Stimulated activated CD4-positive, alpha-beta T cell treated with anti-CD3 and anti-CD28 coated beads, TNF-alpha, amount 100 ng/mL, for 48 hours (primary cell): ENCODE measurements at places on chromosomes 6 and 20.

DNA sequence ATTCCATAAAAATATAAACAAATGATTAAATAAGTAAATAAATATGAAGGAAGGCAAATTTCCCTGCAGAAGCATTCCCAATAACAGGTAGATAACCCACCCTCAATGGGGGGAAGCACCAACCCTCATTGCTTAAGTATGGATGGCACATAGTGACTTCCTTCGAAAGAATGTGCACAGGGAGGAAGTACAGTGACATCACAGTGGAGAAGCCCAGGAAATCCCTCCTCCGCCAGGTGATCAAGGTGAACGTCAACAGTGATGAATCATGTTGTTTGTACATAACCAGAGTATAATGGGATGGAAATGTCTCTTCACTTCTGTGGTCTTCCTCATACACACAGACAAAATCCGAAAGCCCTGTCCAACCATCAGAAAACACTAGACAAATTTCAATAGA lies 267.9 kb downstream of the THBS2 start:
- DNase-seq = no peak

GRCh38 chr6:63268574-63268973 lies 51.2 kb downstream of the LGSN start:
- no peak for DNase-seq

DNA sequence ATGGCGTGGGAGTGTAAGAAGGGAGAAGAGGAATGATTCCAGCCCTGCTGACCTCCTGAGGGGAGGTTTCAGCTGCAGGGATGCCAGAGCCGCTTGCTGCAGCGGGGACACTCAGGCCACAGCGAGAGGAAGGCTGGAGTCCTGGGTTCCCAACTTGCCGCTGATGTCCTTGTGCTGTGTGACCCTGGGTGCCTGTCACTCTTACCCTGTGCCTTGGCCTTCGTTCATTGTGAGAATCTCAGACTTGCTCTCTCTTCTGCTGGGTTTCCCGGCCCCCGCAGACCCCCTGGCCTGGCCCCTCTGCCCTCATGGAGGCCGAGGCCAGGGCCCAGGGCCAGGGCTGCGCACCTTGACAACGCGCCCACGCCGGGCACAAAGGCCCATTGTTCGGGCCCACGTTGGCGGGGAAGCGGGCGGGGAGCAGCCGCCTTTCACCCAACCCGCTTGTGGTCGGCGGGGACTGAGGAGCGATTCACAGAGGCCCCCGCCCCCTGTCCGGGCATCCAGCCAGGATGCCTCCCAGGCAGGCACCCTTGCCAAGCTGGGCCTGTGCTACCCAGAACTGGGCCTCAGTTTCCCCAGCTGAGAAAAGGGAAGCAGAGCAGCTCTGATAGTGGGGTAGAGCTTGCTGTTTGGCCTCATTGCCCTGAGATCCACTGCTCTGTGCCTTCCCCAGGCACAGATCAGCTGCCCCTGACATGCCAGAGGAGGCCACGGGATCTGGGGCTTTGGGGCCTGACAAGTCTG lies 52.4 kb downstream of the CEBPB start:
- no peak for DNase-seq

- no peak for DNase-seq
Measured at GRCh38 chr6:30991891-30992290, 8.4 kb downstream of the MUC21 start.

DNA sequence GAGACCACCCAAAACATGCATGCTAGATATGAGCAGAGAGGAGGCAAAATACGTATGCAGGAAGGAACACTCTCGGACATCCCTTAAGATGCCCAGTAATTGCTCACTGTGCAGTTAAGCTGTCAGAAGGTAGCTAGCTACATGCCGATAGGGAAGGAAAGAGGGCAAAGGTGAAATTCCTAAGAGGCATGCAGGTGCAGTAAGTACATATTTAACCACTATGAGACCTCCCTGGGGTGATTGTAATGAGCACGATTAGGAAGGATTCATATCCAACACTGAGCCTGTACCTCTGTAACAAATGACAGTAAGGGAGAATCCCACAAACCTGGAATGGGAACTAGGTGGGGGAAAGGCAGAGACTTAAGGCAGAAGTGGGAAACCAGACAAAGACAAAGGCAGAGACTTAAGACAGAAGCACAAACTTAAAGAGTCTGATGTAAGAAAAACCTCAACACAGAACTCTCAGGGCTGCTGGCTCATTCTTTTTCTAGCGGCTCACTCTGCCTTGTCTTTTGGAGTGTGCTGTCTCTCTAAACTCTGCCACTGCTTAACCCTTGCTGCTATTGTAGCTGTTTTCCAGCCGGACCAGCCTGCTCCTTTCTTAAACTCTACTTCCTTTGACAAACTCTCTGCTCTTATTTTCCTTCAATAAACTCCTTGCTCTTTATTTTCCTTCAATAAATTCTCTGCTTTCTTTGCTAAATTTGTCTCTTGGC lies 148.1 kb downstream of the UBE3D start:
- no peak for DNase-seq

- DNase-seq = no peak
Measured at GRCh38 chr6:88246654-88247053, 80.5 kb upstream of the CNR1 start.

- DNase-seq = no peak
Measured at GRCh38 chr6:105920071-105920470, 166.1 kb upstream of the PRDM1 start.

- DNase-seq = no peak
Measured at GRCh38 chr6:170092826-170093225, 198.1 kb downstream of the DLL1 start.

DNA sequence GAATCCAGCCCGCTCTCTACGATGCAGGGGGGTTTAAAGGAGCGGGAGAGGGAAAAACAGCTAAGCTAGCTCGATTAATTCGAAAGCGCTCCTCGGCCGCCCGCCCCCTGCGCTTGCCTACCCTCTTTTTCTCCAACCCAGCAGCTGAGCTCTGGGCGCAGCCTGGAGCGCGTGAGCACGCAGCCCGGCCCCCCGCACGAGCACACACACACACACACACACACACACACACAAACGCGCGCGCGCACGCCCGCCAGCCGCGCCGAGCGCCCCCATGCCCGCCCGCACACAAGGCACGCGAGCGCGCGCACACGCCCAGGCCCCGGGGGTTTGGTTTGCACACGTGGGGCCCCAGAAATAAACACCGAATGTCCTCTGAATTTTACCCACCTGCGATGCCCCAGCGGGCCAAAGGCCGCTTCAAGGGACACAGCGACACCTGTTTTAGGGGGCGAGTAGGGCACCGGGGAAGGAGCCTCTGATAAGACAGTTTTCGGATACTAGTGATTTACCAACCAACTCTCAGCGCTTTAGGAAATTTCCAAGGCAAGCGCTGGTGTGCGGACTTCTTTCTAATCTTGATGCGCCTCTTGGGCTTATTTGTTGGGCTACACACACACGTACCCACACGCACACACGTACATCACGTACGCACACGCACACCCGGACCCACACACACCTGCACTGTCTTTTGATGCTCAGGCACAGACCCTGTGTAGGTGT lies 802 bp upstream of the NRN1 start:
- no peak for DNase-seq

DNA sequence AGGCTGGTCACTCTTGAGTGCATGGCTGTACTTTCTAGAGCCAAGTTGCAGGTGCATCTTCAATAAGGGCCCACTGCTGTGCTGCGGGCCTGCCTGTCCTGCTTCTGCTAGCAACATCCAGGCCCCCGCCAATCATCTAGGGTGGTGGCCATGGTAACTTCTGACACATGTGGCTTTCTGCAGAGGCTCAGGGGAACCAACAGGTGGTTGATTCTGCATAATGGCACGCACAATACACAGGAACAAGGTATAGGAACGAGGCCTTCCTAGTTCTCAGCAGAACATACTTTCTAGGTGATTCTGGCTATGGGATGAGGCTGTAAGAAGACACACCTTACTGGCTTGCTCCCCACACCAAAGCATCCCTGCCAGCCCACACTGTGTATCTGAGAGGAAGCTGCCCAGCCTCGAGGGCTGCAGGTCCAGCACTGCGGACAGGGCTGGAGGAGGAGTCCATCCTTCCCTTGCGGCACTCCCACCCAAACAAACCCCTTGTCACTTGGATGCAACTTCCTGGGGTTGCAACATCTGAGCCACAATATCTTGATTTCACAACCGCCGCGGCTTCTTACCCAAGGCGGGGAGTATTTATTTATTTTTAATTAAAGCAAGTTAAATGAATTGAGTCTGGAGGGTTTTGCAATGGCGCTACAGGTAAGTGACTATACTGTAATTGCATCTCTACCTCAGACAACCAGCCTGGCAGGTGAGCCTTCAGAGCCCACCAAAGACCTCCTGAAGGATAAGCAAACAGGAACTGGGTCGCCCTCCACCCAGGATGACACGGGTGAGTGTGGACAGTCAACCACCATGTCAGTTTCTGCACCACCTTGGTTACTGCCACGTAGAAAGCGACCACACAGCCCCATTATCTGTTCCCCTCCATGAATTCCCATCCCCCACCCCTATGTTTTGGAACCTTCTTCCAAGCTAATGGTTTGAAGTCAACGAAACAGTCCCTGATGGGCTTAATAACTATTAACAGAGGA lies 49.6 kb downstream of the SULF2 start:
- no peak for DNase-seq

- no peak for DNase-seq
Measured at GRCh38 chr6:89952686-89953085, 58.4 kb downstream of the GJA10 start.

- no peak for DNase-seq
Measured at GRCh38 chr6:159608961-159609651, 83.9 kb downstream of the SOD2 start.

DNA sequence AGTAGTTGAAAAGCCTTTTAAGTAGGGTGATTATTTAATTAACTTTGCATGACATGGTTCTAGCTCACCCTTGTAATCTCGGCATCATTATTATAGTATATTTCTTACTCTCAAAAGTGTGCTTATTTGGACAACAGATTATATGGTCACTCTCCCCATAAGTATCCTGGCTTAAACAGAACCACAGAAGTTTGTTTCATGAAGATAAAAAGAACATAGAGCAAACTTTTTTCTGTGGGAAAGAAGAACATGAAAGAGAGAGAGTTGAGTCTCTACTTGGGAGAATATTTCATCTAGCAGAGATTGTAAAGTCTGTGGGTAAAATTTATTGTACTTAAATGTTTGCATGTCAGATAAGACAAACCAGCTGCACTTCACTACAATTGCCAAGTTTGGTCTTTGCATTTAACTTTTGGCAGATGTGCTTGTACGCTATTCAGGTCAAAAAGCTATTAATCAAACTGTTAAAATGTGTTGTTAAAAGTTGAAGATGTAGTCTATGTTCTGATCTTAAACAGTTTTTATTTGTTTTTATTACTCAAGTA lies 33.4 kb upstream of the PRIM2 start:
- no peak for DNase-seq
